ENCODE measurements at places on chromosomes 3 and 15.
A peak's percentile ranks its signal among the peaks of the same experiment; 100 is the strongest.

DNA sequence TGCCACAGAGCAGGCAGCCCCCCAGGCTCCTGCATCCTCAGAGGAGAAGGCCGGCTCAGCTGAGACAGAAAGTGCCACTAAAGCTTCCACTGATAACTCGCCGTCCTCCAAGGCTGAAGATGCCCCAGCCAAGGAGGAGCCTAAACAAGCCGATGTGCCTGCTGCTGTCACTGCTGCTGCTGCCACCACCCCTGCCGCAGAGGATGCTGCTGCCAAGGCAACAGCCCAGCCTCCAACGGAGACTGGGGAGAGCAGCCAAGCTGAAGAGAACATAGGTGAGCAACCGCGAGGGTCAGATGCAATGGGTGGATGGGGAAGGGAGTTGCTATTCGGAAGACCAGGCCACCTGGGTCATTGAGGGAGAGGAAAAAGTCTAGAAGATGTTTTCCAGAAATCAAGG lies 53.0 kb downstream of the GAP43 start:
- no peak for DNase-seq

DNA sequence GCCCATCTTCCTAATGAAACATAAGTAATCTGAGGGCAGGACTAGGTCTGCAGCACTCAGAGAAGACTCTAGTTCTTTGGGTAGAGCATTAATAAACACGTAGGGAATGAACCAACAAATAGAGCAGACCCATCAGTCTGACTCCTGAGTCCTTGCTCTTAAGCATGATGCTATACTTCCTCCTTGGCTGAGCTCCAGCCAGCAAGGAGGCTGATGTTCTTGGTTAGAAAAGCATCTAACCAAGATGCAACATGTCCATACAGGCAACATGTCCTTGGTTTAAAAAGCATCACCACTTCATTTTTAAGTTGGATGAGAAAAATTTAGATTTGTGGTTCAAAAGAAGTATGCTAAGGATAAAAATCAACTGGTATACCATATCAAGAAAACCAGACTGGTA lies 8.5 kb upstream of the MYH15 start:
- DNase-seq: no peak

GRCh38 chr3:153138276-153139210 lies 23.5 kb upstream of the RAP2B start:
- peak; percentile 50 for DNase-seq

DNA sequence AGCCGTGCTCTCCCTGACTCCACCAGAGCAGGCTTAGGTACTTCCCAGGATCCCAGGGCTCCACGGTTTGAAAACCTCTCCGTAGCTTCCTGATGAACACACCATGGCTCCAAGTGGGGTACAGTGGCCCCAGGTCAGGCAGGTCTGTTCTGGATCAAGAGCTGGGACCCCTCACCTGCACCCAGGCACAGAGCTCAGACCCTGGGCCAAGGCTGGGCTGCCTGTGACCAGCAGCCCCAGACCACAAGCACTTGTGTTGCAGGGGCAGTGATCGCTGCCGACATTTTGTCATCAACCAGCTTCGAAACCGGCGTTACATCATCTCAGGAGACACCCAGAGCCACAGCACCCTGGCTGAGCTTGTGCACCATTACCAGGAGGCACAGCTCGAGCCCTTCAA lies 5.3 kb downstream of the SH2D7 start:
- no peak for DNase-seq

- DNase-seq: no peak
Measured at GRCh38 chr15:93859176-93859575, 372.2 kb upstream of the MCTP2 start.

DNA sequence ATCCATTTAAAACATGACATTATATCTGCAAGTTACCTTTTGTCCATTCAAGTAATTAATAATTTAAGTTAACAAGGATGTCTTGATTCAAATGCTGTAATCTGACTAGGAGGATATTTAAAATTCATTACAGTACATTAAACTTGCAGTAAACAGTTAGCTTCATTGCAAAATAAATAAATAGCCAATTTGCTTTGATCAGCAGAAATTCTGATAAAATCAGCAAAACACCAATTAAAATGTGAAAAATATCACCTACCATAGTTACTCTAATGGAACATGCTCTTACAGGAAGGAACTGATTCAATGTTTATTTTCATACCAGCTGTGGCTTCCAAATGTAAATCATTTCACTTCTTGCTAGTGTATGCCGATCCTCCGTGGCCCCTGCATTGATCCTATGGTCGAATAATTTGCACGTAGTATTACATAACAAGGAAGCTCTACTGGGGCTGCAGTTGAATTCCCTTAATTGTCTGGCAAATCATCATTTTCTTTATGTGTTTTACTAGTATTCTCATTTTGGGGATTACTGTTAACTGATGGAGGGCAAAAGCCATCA lies 150.7 kb downstream of the FOXB1 start:
- no peak for DNase-seq

DNA sequence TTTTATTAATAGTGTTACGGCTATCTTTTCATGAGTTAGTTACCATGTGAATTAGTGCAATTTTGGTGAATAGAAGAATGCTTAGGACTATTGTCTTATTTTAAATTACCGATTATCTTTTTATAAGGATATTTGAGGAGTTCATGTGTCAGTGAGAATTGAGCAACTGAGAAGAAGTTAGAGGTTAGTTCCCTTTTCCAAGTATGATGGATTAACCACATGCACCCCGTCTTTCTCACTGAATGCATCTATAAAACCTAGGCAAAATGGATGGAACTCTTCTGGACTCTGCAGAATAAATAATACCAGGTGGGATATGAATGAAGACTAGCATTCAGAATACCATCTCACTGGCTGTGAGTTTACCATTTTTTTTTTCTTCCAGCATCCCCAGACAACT lies 74.3 kb downstream of the TCF12 start:
- DNase-seq: no peak

GRCh38 chr3:149377408-149378364 lies at the start of gene TM4SF1:
TM4SF1 (minus strand) TSS chr3:149377649; CDS start chr3:149377547, 102 bp downstream.
- no peak for DNase-seq

GRCh38 chr3:138089091-138089490 lies 26.3 kb downstream of the DZIP1L start:
- no peak for DNase-seq

DNA sequence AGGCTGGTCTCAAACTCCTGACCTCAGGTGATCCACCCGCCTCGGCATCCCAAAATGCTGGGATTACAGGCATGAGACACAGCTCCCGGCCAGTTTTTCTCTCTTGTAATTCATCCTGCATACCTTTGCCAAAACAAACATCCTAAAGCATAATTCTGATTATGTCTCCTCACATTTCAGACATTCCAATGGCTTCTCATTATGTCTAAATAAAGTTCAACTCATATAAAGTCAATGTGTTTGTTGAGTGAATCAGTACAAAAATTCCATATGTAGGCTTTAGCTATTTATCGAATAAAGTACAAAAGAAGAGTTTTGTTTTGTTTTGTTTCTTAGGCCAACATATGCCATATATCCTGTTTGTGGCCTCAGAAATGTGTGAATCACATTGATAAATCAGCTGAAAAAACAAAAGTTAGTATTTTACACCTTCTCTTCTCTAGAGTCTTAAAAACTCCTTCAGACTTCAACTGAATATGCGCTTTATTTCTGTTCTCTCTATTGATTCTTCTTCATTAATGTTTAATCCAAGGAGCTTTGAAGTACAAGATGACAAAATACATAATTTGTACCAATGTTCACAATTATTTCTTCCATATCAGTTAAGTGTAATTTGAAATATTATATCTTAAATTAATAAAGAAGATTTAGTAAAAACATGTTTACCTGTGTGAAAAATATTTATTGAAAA lies 165.8 kb downstream of the MECOM start:
- no peak for DNase-seq

DNA sequence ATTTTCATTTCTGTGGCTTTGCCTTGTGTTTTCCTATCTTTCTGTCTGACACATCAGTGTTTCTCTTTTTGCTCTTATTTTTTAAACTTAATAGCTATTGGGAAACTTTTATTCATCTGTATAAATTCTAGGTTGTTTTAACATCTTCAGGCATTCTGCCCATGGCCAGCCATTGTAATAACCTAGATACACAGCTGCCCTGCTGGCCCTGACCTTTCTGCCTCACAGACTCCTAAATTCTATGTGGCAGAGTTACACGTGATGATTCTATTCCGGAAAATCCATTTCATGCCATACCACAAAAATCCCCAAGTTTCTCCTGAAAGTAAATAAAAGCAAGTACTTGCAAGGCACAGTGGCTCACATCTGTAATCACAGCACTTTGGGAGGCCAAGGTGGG lies 150.1 kb downstream of the UACA start:
- no peak for DNase-seq

DNA sequence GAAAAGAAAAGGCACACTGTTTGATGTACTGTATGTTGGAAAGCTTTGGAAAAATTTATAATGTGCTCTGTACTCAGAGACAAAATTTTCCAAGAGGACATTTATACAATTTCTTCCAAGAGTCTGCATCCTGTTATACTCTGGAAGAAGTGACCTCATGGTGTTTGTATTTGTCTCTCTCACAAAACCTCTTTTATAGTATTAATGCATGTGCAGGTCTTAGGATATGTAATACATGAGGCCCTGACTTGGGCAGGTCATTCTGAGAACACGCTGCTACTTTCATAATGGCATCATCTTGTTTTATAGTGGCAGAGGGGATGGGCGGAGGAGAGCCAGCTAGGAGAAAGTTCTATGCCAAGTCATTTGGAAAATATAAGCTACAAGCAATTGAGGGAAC lies 72.0 kb upstream of the P3H2 start:
- no peak for DNase-seq

- DNase-seq: no peak
Measured at GRCh38 chr3:123883111-123883510, 1.0 kb downstream of the MYLK start.

- peak; percentile 57 for DNase-seq
Measured at GRCh38 chr3:19146685-19147650, 1.3 kb upstream of the KCNH8 start.

- DNase-seq: no peak
Measured at GRCh38 chr15:92901995-92902394, 1.9 kb downstream of the CHD2 start.

DNA sequence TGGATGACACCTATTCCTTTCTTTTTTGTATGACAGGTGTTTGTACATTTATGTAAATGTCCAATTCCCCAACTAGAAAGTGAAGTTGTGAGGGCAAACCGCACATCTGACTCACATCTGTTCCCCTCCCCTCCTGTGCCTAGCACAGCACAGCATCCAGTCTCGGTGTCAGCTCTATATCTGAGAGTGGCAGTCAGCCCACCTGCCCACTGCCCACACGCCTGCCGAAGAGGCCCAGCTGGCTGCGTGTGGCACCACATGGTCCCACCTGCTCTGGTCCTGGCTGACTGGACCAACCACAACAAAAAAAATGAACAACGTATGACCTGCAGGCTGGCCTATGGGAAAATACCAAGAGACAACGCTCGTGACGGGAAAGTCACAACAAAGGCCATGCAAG lies 62.8 kb downstream of the XXYLT1 start:
- DNase-seq: no peak

GRCh38 chr15:89198934-89199333 lies 22.4 kb downstream of the RLBP1 start:
- DNase-seq: no peak

DNA sequence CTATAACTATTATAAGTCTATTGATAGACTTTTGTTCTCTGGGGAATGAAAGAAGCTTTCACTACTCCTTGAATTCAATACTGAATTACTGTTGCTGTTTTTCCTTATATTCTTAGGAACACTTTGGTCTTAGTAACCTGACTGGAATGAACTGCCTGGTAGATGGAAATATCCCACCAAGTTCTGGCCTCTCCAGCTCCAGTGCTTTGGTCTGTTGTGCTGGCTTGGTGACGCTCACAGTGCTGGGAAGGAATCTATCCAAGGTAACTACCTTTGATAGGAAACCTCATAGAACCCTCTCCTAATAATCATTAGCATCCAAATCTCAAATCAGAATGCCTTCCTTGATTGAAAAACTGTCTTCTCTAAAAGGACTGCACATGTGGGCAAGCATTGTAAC lies 69.1 kb downstream of the GALK2 start:
- no peak for DNase-seq

GRCh38 chr15:25863111-25863967 lies at the start of gene ATP10A:
ATP10A (minus strand) TSS chr15:25863327; CDS start chr15:25863096, 231 bp downstream.
- peak; percentile 41 for DNase-seq

DNA sequence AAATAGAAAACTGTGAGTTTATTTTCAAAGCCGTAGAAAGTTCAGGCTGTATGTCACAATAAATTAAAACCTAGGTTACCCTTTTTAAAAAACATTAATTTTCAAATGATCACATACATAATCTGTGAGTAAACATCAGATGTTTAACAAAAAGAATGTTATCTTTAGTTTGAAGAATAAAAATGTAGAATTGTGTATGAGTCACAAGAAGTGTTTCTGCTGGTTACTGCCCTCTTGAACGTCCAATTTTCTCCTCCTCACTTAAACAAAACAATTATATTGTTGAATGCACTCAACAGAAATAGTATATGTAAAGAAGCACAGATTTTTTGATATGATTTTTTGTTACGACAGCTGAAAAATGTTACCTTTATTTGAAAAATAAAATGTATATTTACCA lies 855.1 kb downstream of the ROBO1 start:
- no peak for DNase-seq

DNA sequence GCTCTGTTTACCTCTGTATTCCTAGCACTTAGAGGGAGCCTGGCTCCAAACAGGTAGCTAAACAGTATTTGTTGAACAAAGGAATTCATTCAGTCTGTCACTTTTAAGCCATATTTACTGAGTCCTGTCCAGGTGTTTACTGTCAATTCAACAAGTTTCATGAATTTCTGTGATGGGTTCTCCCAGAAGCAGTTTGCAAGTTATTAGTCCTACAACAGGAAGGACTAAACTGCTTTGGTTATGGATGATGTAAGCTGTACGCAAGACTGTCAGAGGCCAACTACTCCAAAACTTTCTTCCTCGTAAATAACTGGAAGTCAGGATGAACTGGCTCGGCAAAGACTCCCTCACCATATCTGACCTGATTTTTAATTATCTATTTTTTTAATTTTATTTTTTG lies 25.1 kb downstream of the STIMATE start:
- DNase-seq: no peak

DNA sequence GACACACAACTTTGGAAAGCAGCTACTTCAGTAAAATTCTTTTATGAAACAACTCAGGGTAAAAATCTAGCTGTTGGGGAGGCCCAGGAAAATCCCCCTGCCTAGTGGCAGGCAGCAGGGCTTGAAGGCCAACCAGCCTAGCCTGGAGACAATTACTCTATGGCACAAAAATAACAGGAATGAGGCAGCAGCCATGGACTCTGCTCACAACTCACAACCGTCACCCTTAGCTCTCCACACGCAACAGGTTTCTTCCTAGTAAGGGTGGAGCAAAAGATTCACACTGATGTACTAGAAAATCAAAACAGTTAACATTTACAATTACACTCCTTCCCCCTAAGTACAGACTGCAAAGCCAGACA lies 530 bp upstream of the FBXL22 start:
- DNase-seq: no peak
